Neural progenitor cell (in vitro differentiated cells): ENCODE measurements at places on chromosomes 1 and 21. TPM values are rescaled to one million over a fixed set of nuclear protein-coding genes. Genes with fewer than 3 reads are reported as not detected.

DNA sequence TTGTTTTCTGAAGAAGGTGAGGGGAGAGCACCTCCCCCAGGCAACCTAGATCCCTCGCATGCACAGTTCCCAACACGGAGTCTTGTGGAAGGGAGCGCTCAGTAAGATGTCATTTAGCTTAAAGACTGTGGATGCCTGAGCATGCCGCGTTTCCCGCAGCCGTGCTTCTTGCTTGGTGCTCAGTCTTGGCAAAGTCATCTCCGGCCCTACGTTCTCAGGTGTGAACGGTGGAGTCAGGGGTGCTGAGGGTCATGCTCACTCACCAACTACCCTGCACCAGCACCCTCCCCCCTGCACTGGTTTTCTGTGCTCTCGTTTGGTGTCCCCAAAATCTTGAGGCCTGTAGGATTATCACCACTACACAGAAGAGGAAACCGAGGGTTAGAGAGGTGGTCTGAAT lies 202.1 kb downstream of the RHOU start:
- no peak for DNase-seq

GRCh38 chr1:32122151-32122550 lies 14.3 kb downstream of the KPNA6 start:
- DNase-seq, result no peak

DNA sequence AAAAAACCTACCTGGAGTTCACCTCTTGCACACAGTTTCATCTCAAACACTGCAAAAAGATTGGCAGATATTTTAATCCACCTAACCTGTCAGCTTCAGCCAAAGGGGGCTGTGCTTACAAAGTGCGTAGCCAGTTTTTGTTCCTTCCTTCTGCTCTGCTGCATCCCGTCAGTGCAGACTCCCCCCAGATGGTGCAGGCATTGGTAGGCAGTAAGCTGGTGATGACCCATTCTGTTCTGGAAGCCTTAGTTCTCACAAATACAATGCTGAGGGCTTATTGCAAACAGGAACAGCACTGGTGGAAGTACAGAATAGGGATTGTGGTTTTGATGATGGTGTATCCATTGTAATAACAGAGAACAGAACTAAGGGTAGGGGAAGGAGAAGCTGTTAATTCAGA lies 239.5 kb downstream of the RYR2 start:
- DNase-seq, result peak; percentile 59

CFHR3 gene
- total RNA-seq, result 4.8 and 20.9 TPM in 2 replicates

DCDC2B gene
- not detected in 2 replicates for total RNA-seq

- DNase-seq, result peak; percentile 58
Observed at GRCh38 chr1:150971583-150972416, 2.8 kb downstream of the CERS2 start.

DNA sequence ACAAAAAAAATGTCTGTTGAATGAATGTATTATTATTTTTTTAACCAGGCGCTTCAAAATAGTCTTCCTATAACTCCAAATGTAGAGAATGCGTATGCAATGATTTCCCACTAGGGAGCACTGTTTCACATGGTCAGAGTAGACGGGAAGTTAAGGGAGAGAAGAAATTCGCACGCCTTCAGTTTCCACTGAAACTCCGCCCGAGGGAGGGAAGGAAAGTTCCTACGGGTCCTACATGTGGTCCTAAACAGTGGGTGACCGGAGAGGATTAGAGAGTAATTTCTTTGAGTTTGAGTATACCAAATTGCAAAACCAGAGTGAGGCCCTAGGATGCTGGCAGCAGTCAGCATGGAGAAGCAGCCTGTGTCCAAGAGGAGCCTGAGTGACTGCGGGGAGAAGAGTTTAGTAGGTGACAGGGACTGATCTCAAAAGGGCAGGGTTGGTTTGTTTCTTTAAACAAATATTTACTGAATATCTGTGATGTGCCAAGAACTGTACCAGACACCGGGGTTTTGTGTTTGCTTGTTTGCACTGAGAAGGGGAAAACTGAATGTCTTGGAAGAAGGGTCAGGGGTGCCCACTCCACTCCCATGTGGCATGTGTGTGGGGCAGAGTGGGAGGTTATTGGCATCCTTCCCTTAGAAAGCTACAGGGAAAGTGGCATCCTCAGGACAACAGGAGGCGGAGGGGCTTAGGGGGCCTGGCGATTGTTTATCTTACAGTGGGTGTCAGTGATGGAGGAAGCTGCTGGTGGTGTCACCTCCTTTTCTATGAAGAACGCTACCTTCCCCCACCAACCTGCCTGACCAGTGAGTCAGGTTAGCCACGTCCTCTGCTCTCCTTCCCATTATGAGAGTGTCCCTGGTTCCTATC lies 22.8 kb downstream of the RNU5D-1 start:
- DNase-seq, result peak; percentile 48

- DNase-seq, result no peak
Observed at GRCh38 chr1:21589618-21590017, 79.5 kb downstream of the RAP1GAP start.

MIXL1 gene
- 0.31 TPM in 1 of 2 replicates, not detected in the other for total RNA-seq

GRCh38 chr21:46142582-46143473 lies 12.6 kb downstream of the FTCD start:
- no peak for DNase-seq

DNA sequence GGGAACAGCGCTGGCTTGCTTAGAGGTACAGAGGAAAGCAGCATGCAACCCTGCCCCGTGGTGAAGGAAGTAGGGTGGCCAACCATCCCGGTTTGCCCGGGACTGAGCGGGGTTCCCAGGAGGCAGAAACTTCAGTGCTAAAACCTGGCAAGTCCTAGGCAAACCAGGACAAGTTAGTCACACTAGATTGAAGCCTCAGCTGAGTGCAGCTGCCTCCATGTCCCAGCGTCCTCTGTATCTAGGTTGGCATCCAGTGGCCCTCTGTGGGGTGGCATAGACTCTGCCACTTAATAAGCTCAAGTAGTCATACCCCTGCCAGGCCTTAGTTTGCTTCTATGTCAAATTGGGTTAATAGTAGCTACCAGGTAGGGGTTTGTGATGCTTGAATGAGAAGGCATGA lies 67.1 kb downstream of the ATP2B4 start:
- DNase-seq, result no peak

GRCh38 chr21:37006486-37007291 lies at the start of gene RIPPLY3:
RIPPLY3 (plus strand) TSS chr21:37006702; CDS start chr21:37006773, 71 bp downstream.
- peak; percentile 66 for DNase-seq

- no peak for DNase-seq
Observed at GRCh38 chr1:4754816-4755215, 100.4 kb downstream of the AJAP1 start.

SORT1 gene
- 33.3 and 38.9 TPM in 2 replicates for total RNA-seq

DNA sequence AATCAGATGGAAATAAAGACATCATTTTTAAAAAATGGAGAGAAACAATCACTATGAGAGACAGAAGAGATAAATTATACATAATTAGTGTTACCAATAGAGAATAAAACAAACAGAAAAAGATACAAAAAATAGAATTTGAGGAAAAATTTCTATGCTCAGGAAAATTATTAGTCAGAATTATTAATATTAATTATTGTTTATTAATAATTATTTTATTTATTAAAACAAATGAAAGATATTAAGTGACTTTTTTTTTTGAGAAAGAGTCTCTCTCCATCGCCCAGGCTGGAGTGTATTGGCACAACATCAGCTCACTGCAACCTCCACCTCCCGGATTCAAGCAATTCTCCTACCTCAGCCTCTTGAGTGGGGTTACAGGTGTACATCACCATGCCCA lies 299.8 kb upstream of the NR5A2 start:
- DNase-seq, result no peak

DNA sequence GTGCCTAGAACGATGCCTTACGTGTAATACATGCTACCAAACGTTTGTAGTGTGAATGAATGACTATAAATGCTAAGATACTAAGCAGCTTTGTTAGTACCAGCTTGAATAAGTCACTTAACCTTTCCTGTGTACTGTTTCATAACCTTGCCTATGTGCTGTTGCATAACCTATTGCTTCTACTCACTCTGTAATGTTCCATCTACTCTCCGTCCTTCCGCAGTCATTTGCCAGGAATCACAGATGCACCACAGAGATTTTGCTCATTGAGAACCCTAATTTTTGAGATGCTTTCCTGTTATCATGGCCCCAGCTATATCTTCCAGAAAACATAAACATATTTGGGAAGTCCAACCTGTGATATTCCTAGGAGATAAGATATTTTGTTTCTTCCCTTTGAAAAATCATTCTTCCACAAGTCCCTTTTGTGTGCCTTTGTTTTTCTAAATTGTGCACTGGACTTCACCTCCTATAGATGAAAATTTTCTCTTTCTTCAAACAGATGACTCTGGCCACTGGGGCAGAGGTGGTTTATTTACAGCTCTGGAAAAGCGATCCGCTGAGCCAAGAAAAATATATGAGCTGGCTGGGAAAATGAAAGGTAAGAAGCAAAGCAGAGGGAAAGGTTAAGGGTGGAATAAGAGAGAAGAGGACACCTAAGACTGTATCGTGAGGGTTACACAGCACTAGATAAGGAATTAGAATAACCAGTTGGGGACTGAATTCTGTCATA lies 44.8 kb downstream of the CHD1L start:
- no peak for DNase-seq

KLHDC9 gene
- 12.6 and 22.6 TPM in 2 replicates for total RNA-seq

KRTAP6-3 gene
- not detected in 2 replicates for total RNA-seq

GPA33 gene
- total RNA-seq, result 0.52 and 0.90 TPM in 2 replicates

LDLRAD2 gene
- 0.67 and 1.2 TPM in 2 replicates for total RNA-seq

DNA sequence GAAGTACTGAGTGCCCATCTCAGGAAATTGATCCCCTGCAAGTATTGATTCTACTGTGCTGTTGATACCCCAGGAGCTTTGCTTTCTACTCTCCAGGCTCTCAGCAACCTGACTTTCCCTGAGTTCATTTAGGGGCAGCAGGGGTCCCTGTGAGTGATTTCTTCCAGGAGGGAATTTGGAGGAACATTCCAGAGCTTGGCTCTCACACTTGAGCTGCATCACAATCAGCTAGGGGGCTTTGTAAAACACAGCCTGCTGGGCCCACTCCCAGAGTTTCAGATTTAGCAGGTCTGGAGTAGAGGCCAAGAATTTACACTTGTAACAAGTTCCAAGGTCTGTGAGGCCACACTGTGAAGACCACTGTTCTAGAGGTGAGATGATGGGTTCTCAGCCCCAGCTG lies 16.1 kb upstream of the ACTL8 start:
- DNase-seq, result no peak

DNA sequence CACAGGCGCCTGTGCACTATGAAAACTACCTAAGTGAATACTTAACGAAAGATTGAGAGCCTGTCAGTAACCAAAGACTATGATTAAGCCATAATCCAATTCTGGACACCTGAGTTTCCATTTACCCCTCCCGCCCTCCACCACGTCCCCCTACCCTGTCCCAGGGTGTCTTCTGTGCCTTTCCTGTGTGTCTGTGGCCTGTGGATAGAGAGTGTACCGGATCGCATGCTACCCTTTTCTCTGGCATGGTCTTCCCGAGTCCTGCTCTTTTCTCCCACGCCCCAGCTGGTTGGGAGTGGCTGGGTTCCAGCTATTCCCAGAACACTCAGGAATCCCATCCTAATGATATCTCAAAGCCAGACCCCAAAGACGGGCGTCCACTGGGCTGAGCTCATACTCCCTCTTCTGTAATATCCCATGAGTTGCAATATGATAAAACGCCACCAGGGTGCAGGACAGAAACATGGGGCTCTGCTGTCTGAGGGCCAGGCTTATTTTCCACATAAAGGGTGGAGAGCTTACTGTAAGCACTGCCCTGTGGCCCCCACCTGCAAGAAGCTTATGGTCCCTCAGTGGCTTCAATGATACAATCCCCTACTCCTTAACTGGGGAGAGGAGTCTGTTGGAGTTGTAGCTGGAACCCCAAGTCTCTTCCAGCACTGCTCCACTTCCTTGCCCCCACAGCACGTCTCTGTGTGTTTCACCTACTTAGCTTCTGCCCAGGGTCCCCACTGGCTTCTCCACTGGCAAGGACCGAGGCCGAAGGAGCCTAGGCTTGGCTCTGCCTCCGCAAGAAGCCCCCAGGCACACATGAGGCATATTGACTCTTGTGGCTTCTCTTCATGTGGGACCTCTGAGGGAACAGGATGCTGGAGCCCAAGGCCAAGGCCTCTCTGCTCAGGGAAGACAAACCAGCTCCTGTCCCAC lies 17.6 kb upstream of the ALX3 start:
- peak; percentile 68 for DNase-seq

DNA sequence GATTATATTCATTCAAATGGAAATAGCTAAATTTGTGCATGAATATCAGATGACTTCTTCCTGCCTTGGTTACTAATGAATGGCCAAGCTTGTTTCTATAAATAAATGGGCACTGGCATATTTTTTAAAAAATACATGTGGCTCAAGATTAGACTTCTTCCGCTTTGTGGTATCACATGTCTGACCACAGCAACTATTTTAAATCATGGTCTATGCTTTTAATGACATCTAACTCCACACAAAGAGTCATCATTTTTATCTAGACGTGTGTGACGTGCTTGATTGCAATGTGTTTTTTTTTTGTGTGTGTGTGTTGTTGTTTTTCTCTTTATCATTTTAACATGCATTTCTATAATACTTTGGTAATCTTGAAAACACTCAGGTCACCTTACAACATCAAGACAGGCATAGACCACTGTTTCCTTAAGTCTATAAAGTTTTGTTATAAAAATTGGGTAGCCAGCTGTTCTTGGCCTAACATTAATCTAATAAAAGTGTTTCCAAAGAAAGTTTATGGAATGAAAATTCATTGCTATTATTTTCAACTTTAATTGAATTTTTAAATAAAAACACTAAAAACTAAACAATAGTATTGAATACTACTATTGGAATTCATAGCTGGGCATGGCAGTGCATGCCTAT lies 29.5 kb downstream of the RGS1 start:
- DNase-seq, result no peak

DNA sequence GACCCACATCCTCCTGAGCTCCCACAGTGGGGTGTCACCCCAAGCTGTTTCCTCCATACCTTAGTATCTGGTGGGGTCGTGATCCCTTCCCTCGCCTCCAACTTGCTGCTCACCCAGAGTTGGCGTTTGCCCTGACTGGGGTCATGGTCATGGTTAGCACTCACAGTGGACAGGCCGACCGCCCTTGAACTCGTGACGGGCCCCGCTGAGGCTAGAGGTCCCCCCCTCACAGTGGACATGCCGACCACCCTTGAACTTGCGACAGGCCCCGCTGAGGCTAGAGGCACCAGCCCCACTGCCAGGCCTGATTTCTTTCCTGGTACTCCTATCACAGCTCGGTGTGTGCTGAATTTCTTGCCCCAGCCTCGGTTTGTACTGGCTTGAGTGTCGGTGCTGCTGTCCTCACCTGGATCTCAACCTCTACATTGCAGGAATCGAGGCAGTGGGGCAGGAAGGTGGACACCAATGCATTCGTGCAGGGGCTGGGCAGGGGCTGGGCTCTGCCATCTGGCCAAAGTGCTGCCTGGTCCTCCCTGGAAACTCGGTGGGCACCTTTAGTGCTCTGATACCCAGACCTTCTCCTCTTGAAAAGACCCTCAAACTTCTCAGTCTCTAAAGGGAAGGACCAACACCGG lies 37.5 kb upstream of the AJAP1 start:
- no peak for DNase-seq

DNA sequence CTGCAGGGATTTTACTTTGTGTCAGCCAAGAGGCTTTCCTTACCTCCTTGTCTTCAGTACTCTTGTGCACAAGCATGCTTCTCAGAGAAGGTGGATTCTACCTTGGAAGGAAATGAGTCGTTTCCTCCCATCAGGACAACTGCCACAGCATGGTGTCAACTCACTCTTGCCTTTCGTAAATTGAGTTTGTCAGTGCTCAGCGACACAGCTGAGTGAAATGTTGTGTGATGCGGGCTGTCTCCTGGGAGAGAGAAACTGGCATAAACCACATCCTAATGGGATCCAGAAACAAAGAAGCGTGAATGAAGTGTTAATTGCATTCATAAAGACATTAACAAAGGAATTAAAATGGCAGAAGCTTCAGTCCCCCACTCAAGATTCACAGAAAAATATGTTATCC lies 51.5 kb upstream of the SLC22A15 start:
- DNase-seq, result peak; percentile 52
